Foreskin keratinocyte (primary cell): ENCODE measurements at places on chromosomes 12 and 14.
A peak's percentile ranks its signal among the peaks of the same experiment; 100 is the strongest.

- DNase-seq = no peak
These were observed 49.0 kb downstream of the NTF3 start for GRCh38 chr12:5480938-5481303.

DNA sequence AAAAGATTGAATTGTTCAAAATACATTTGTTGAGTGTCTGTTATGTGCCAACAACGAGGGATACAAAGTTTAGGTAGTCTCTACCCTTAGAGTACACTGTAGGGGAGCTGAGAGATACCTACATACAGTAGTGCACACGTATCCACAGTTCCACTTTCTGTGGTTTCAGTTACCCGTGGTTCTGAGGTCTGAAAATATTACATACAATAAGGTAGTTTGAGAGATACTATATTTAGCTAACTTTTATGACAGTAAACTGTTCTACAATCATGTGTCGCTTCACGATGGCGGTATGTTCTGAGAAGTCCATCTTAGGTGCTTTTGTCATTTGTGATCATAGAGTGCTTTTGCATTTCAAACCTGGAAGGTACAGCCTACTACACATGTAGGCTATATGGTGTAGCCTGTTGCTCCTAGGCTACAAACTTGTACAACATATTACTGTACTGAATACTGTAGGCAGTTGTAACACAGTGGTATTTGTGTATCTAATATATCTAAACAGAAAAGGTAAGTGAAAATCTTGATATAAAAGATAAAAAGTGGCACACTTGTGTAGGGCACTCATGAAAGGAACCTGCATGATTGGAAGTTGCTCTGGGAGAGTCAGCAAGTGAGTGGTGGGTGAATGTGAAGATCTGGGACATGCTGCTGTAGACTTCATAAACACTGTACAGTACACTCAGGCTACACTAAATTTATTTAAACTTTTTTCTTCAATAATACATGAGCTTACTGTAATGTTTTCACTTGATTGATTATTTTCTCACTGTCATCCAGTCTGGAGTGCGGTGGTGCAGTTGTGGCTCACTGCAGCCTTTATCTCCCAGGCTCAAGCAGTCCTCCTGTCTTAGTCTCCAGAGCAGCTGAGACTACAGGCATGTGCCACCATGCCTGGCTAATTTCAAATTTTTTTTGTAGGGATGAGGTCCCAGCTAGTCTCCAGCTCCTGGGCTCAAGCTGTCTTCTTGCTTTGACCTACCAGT is 4.0 kb downstream of the CPSF6 start:
- no peak for DNase-seq

GRCh38 chr12:26275313-26276131 is 80.1 kb downstream of the SSPN start:
- DNase-seq = no peak

DNA sequence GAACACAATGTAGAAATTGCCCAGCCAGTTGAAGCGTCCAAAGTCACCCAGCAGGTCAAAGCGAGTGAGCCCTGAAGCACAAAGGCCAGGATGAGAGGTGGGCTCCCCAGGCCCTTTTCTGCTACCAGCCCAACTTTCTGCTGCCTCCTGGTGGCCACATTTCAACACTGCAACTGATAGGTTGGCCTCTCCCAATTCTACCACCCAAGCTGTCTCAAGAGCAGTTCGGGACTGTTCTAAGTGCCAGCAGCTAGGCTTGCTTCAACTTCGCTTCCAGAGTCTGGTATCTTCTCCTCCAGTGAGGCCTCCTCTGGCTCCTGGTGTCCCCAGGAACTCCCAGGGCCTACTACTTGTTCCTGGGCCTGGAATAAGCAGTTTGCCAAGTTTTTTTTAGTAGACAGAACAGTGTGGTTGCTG is 3.4 kb upstream of the DHH start:
- DNase-seq = no peak

DNA sequence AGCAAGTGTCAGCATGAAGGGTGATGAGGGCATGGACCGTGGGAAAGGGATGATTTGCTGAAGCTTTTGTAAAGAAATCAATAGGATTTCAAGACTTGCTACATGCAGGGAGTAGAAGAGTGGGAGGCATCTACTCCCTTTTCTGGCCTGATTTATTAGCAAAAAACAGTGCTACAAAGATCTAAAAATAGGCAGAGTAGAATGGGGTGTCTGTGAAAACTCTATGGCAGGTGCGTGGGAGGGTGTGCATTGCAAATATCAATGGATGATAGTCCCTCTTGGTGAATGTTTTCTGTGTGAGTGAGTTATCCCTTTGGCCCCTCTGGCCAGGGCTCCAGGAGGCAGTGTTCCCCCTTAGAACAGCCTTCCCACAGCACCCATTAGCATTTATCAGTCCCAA is 139.0 kb downstream of the SMOC1 start:
- no peak for DNase-seq

DNA sequence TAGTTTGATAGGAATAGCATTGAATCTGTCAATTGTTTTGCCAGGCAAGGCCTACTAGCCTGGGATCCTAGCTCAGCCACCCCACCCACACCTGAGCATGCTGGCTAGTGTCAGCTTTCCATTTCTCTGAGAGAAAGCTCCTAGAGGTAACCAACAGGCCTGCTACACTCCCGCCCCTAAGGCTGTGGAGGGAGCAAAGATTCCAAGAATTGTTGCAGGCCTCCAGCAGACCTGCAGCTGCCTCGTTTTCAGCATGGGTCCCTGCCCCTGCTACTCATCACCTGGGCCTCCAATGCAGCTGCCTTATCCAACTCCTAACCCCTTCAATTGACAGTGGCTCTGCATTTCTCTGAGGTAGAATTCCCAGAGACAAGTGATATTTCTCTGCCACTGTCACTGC is 852.4 kb upstream of the MDGA2 start:
- DNase-seq = no peak

DNA sequence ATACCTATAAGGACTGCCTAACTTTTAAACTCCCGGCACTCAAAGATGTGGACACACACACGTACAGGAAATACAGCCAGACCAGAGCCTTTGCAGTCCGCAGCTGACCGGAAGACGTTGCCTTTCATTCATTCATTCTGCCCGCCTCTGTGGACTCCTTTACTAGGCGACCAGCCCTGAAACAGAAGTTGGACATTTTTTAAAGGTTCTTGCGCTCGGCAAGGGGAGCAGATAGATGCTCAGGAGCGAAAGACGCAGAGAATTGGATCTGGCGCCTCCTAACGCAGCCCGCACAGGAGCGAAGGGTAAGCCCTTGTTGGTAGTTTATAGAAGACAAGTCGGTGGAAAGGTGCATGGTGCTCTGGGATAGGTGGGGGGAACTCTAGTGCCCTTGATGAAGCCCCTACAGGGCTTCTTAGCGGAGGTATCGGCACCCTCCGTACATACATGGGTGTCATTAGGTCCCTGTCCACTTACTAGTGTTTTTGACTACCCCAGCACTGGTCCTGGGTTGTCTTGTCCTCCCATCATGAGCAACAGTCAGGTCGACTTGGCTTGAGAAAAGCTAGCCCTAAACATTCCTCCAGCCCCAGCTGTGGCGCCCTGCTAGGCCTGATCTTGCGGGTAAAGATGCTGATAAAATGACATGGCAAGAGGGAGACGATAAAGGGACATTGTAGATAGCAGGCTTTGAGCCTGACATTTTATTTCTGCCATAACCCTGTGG is at the start of gene KDM2B:
Gene KDM2B (minus strand): TSS at position 65 of the 727 bp plus-strand sequence. CDS start 112 bp downstream, outside the sequence.
- peak; percentile 23 for DNase-seq

GRCh38 chr14:59920378-59920683 is 387 bp downstream of the LRRC9 start:
- DNase-seq = no peak

DNA sequence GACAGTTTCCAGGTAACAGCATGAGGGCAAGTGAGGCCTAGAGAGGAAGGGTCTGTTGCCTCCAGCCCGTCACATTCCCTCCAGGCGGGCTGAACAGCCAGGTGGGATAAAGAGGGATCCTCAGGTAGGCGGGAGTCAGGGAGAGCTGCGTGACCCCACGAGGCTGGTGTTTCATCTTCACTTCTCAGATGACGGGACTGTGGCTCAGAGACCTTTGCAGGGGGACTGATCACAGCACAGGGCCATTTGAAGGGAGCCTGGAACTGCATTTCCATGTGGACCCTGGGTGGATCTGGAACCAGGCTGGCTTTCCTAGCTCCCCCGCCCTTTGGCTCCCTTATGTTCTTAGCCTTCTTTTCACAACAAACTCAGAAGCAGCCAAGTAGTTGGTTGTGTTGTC is 37.4 kb downstream of the SH2B3 start:
- DNase-seq = no peak

DNA sequence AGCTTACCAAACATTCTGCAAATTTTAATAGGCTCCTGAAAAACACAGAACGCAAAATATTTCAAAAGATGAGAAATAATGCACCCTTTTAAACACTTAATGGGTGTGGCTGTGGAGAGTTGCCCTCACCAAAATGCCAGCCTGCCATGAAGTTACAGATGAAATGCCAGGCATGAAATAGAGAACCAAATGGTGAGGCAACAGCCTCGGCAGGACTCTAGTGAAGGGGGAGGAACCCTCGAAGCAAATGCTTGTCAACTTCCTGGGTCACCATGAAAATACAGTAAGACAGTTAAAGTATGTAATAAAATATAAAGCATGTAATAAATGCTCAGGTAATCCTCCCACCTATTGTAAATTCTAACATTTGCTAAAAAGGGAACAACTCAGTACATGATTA is 24.1 kb downstream of the DUSP16 start:
- DNase-seq = no peak

DNA sequence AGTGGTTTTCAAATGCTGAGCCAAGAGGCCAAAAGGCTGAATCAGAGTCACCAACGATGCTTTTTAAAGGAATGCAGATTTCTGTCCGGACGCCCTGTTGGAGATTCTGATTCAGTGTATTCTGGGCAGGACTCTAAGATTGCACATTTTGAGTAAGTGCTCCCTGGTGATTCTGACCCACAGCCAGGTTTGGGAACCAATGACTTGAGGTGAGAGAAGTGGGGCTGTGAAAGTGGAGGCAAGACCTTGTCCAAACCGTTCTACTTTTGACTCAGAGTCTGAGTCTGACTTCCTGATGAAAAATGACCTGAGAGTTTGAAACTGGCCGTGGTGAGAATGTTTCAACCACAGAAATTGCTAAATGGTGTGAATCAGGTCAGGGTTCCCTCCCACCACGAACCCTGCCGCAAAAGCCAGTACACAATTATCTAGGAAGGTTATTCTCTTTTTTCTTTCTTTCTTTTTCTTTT is 90.2 kb downstream of the NTN4 start:
- DNase-seq = peak; percentile 71

- DNase-seq = no peak
These were observed 37.9 kb downstream of the PELI2 start for GRCh38 chr14:56156096-56156495.

- no peak for DNase-seq
These were observed 18.3 kb upstream of the LTA4H start for GRCh38 chr12:96053476-96054243.

GRCh38 chr12:59055204-59055860 is 135.0 kb upstream of the LRIG3 start:
- DNase-seq = peak; percentile 95

DNA sequence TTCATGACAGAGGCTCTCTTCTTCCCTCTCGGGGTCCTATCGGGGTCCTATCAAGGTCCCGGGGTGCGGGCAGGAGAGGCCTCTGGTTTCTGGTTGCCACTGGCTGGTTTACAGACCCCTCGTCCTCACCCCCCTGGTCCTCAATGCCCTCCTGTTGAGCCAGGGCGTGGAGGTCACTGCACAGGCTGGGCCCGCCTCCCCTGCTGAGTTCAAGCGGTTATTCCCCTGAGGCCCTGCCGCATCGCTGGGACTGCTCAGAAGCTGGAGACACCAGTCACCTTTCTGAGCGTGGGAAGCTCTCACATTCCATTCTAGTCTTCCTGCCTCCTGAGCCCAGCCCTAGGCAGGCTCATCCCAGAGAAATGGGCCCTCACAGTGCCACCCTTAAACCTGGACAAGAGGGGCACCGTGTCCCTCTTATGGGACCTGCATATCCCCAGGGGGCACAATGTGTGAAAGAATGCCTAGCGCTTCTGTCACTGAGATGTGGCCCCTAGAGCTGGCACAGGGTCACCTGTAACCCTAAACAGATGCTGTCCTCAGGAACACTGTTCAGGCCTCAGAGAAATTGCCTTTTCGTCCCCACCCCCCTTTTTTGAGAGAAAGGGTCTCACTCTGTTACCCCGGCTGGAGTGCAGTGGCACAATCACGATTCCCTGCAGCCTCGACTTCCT is 177.7 kb upstream of the RGS6 start:
- DNase-seq = no peak

DNA sequence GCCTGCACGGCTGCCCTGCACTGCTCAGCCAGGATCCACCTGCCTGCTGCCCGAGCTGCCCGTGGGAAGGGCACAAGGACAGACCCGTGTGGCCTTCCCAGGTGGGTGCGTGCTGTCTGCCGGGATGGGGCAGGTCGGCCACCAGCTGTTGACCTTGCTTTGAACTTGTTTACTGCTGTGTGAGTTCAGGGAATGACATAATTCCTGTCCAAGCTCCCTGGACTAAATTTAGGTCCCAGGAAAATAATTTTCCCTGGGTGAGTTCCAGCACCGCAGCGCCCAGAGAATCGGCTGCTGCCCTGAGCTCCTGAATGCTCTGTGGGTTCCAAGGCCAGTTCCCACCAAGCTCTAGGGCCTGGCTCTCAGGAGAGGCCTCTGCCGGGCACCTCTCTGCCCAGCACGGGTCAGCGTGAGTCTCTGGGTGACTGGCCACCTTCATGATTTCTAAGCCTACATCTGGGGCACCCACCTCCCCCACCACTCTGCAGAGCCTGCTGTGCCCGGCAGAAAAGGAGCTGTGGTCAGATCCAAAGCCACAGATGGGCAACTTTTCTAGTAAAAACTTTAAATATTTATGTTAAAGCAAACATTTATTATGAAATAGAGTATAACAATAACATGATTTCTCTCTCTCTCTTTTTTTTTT is 27.2 kb upstream of the MLXIP start:
- DNase-seq = no peak

GRCh38 chr12:94898388-94898787 is 105.1 kb downstream of the NDUFA12 start:
- DNase-seq = no peak
